ENCODE measurements at places on chromosomes 1 and 21. TPM values are rescaled to one million over a fixed set of nuclear protein-coding genes. Genes with fewer than 3 reads are reported as not detected.

The LCE1A gene
- total RNA-seq = not detected

GRCh38 chr1:19294638-19295037 lies 6.1 kb upstream of the AKR7A3 start:
- H3K27me3 ChIP-seq = no peaks in the 10 kb centered on the region
- no peaks in the 10 kb centered on the region for H3K4me1 ChIP-seq
- H3K36me3 ChIP-seq = no peaks in the 10 kb centered on the region
- H3K27ac ChIP-seq = no peak overlapping the region
- H3K4me3 ChIP-seq = no peak overlapping the region

DNA sequence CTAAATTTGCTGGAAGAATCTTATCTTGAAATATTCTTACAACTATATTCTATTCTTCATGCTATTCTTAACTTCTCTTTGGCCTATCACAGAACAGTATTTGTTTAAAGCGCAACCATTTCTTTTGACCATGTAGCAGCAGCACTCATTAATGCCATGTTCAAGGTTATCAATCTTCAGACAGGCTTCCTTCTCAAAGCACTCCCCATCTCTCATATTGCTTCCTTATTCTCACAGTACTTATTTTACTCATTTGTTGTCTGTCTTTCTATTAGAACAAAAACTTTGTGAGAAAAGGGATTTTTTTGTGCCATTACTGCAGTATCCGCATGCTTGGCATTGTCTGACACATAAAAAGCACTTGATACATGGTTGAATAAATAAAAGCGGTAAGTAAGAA lies 89.7 kb downstream of the ATP1B1 start:
- H3K4me3 ChIP-seq = no peak overlapping the region
- no peak overlapping the region for H3K27ac ChIP-seq
- DNase-seq = no peak
- no peaks in the 10 kb centered on the region for H3K36me3 ChIP-seq
- H3K4me1 ChIP-seq = peaks cover 12% of the 10 kb centered on the region

DNA sequence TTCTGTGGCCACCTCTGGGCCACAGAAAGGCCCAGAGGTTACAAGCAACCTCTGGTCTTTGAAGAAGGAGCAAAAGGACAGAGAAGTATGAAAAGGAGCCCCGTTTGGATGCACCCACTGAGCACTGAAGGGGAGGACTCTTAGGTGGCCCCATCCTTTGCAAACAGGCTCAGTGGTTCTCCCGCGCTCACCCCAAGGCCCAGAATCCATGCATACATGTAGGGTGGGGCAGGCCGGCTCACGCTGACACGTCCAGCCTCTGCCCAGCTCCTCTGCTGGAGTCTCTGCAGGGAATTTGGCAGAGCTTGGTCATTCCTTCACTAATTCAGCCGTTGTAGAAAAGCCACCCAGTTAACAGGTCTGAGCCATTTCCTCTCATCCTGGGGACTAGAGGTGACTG lies 61.3 kb upstream of the AJAP1 start:
- H3K4me3 ChIP-seq = no peak overlapping the region
- no peak for DNase-seq
- H3K36me3 ChIP-seq = no peaks in the 10 kb centered on the region
- no peak overlapping the region for H3K27ac ChIP-seq
- no peaks in the 10 kb centered on the region for H3K27me3 ChIP-seq

Measured in gastrocnemius medialis (tissue), 4 donors.